Erythroblast (primary cell): ENCODE measurements at places on chromosomes 6 and 20.

GRCh38 chr20:37943501-37944455 is 40.9 kb downstream of the VSTM2L start:
- DNase-seq = no peak

DNA sequence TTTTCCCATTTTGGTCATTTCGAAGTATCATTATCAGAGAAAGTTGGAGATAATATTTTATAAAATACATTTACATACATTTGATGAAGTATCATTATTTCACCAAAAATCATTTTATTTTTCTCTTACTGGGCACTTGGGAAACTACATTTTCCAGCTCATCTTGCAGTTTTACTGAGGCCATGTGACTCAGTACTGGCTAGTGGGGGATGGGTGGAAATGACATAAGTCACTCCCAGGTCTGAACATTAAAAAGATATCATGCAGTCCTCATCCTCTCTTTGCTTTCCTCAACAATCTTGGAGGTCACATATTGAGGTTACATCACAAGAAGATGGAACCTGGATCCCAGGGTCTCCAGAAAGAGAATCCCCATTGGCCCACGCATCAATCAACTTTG is 84.1 kb downstream of the CD24 start:
- DNase-seq = peak; percentile 33

GRCh38 chr20:3621111-3621510 is 42.1 kb downstream of the GFRA4 start:
- DNase-seq = no peak

GRCh38 chr6:40983752-40984151 is 55.3 kb downstream of the UNC5CL start:
- DNase-seq = no peak

GRCh38 chr6:32397252-32397920 is 9.6 kb downstream of the BTNL2 start:
- DNase-seq = no peak

DNA sequence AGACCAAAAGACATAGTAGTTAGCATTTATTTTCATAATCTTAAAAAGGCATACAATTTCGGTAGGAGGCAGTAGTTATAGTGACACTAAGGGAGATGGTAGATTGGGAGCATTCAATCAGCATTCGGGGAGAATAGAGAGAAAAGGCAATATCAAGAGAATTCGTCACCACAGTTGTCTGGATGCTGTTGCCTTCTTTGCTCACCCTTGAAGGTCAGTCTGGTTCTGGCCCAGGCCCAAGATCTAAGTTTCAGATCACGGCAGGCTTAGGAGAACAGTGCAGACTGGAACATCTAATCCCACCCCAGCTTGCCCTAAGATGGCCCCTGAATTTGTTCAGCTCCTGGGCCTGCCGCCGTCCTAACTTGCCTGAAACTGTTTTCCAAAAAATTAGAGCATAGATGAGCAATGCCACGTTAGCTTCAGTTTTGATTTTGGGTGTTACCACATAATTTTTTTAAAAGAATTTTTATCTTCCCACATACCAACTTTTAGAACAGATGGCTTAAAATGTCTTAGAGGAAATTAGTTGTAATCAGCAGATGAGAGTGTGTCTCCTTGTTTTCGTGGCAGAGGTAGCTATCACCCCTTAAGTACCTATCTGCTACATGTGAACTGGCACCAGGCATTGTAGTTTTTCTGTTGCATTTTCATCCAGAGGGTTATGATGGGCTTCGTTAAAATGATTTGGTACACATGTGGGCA is 8.3 kb upstream of the CEP85L start:
- peak; percentile 24 for DNase-seq

- no peak for DNase-seq
Observed at GRCh38 chr6:76250666-76251065, 178.2 kb upstream of the IMPG1 start.

GRCh38 chr6:148855744-148856143 is 108.9 kb downstream of the UST start:
- no peak for DNase-seq
